ENCODE measurements at places on chromosomes 11 and 22.
A peak's percentile ranks its signal among the peaks of the same experiment; 100 is the strongest.

DNA sequence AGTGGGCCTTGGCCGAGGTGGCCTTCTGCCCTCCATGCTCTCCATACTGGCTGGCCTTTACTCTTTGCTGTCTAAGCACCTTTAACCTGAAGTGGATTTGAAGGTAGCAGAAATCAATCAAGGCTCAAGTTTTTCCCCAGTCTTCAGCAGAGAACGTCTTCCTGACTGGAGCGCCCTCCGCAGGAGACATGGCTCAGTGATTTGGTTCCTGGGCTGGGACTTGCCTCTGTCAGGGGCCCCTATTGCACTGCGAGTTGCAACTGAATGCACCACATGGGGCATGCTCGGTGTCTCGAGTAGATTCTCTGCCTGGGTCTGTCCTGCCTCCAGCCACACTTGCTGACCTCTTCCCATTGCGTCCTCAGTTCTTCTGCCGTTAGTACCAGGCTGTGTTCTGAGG is 79.6 kb downstream of the BMAL1 start:
- no peaks in the 10 kb centered on the region for H3K27me3 ChIP-seq
- H3K36me3 ChIP-seq = peaks cover 80% of the 10 kb centered on the region
- no peak for DNase-seq
- no peak overlapping the region for H3K4me3 ChIP-seq
- H3K4me1 ChIP-seq = no peaks in the 10 kb centered on the region

GRCh38 chr11:3245071-3245470 is 12.9 kb upstream of the MRGPRE start:
- no peaks in the 10 kb centered on the region for H3K4me1 ChIP-seq
- no peak overlapping the region for H3K4me3 ChIP-seq
- peaks cover 6% of the 10 kb centered on the region for H3K27me3 ChIP-seq
- H3K27ac ChIP-seq = no peak overlapping the region

DNA sequence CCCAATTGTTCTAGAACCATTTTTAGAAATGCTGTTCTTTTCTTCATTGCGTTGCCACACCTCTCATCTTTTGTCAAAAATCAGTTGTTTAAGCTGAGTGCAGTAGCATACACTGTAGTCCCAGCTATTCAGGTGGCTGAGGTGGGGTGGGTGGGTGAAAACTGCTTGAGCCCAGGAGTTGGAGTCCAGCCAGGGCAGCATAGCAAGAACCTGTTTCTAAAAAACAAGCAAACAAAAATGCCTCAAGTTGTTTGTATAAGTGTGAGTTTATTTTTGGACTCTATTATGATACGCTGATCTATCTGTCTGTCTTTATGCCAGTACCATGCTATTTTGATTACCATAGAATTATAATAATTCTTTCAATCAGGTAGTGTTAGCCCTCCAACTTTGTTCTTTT is 62.5 kb upstream of the RRM1 start:
- no peak overlapping the region for H3K4me3 ChIP-seq
- H3K4me1 ChIP-seq = peaks cover 9% of the 10 kb centered on the region

DNA sequence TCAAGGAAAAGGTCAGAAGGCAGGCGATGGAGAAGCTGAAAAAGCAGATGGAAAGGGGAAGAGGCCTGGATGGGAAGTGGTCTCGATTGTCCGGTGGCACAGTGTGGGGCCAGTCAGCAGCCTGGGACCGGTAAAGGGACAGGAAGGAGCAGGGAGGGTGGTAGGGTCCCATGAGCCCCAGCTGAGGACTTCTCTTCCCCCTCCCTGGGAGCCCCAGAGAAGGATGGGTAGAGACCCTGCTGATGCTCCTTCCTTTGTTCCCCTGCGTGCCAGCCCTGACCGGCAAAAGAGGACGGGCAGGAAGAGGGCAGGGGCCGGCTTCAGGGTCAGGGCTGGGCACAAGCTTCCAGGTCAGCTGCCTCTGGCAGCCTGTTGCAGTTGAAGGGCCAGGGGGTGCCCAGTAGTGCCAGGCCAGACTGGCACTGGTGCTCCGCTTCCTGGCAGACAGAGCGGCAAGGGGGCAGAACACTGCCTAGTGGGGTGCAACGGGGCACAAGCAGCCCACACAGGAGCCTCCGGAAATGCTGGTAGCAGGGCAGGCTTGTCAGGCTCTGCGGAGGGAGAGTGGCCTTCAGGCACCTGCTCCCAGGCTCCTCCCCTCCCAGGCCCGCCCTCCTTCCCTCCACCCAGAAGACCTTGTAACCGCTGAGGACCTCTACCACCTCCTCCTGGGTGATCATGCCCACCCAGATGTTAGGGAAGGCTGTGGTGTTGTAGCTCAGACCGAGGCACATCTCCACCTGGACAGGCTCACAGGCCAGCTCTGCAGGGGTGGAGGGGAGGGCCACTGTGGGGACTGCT is 739 bp upstream of the C1QTNF5 start:
- no peak overlapping the region for H3K27ac ChIP-seq
- no peak for DNase-seq
- peaks cover 3% of the 10 kb centered on the region for H3K36me3 ChIP-seq
- peak overlapping the region; percentile 25 for H3K4me3 ChIP-seq
- H3K27me3 ChIP-seq = peaks cover 40% of the 10 kb centered on the region
- peaks cover 21% of the 10 kb centered on the region for H3K4me1 ChIP-seq

- no peak for DNase-seq
- no peaks in the 10 kb centered on the region for H3K4me1 ChIP-seq
- H3K4me3 ChIP-seq = no peak overlapping the region
- peaks cover 25% of the 10 kb centered on the region for H3K36me3 ChIP-seq
- no peaks in the 10 kb centered on the region for H3K27me3 ChIP-seq
Measured at GRCh38 chr11:18371279-18371678, 23.1 kb upstream of the LDHA start.

DNA sequence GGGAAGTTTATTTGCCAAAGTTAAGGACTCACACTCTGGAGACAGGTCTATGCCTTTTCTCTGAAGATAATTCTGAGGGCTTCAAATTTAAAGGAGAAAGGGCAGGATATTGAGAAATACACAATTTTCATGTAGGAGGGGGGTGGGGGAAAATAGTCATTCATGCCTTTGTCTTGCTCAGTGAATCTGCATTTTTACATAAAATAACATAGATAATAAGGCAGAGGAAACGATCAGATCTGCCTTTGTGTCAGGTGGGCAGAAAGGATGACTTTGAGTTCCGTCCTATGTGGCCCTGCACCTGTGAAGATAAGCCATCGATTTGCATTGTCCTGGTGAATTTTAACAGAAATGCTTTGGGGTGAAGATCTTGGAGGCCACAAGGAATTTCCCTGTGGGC is 76.8 kb downstream of the SC5D start:
- H3K27me3 ChIP-seq = no peaks in the 10 kb centered on the region
- H3K36me3 ChIP-seq = no peaks in the 10 kb centered on the region
- H3K4me3 ChIP-seq = no peak overlapping the region
- no peak overlapping the region for H3K27ac ChIP-seq
- peaks cover 75% of the 10 kb centered on the region for H3K4me1 ChIP-seq

DNA sequence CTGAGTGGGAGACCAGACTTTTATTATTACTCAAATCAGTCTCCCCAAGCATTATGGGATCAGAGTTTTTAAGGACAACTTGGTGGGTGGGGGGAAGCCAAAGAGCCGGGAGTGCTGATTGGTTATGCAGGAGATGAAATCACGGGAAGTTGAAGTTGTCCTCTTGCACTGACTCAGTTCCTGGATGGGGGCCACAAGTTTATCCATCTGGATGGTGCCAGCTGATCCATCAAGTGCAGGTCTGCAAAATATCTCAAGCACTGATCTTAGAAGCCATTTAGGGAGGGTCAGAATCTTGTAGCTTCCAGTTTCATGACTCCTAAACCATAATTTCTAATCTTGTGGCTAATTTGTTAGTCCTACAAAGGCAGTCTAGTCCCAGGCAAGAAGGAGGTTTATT is 53.5 kb upstream of the LMO1 start:
- H3K4me1 ChIP-seq = no peaks in the 10 kb centered on the region
- H3K27ac ChIP-seq = no peak overlapping the region
- H3K4me3 ChIP-seq = no peak overlapping the region
- peaks cover 17% of the 10 kb centered on the region for H3K27me3 ChIP-seq

DNA sequence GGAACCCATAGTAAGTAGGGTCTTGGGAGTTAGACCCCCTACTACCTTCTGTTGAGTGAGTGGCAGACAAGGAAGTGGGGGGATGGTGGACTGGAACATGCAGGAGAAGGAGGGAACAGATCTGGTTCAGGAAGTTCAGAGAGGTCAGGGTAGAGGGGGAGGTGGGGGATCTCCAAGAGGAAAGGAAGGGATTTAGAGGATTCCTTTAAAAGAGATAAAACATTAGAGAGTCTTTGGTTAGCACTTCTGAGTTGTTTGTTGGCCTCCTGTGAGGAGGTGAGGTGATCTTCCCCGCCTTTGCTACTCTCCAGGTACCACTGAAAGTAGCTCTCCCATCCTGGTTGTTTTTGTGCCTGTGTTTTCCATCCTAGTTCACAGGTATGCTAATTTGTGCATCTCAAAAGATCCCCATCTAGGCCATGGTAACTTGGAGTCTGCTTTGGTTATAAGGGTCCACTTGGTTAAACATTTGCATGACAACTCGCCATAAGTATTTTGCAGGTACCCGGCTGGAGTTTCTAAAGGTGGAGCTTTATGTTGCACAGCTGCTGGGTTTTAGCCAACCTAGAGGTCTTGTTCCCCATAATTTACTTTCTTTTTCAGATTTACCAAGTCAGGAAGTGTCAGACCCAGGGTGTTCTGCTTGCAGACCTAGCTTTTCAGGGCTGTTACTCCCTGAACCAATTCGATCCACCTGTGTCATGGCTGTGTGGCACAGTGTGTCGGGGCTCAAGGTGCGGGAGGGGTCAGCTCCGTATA is 79.3 kb upstream of the SORL1 start:
- peak overlapping the region; percentile 72 for H3K27ac ChIP-seq
- peak; percentile 29 for DNase-seq
- no peaks in the 10 kb centered on the region for H3K27me3 ChIP-seq

GRCh38 chr22:41511521-41511968 is 32.7 kb downstream of the POLR3H start:
- no peak overlapping the region for H3K27ac ChIP-seq
- no peaks in the 10 kb centered on the region for H3K27me3 ChIP-seq
- no peak for DNase-seq
- H3K4me1 ChIP-seq = no peaks in the 10 kb centered on the region

DNA sequence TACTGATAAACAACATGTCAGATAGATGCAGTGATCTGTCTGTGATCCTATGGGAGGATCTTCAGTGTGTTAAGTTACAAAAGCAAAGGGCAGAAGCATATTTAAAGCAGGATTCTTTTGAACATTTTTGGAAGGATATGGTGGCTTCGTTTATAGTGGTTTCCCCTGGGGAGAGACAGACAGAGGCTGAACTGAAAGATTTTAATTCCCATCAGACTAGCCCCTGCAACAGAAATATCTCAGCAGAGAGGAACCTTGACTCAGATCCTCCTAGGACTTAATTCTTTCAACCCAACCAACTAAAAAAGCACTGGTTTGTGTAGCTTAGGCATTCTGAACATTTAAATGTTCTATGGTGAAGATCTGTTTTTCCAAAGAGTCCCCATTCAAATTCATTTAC is 5.7 kb downstream of the CLTCL1 start:
- H3K36me3 ChIP-seq = no peaks in the 10 kb centered on the region
- H3K27me3 ChIP-seq = peaks cover 10% of the 10 kb centered on the region
- no peak for DNase-seq

DNA sequence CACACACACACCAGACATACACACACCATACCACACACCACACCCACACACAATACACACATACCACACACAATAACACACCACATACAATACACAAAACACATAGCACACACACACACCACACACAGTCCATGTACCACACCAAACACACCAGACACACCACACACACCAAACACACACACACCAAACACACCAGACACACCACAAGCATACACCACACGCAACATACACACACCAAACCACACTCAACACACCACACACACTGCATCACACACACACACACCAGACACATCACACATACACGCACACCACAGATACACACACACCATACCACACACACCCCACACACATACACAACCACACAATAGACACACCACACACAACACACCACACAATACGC is 54.8 kb downstream of the IGSF9B start:
- H3K36me3 ChIP-seq = no peaks in the 10 kb centered on the region
- H3K27ac ChIP-seq = no peak overlapping the region
- H3K4me1 ChIP-seq = peaks cover 12% of the 10 kb centered on the region
- peaks cover 3% of the 10 kb centered on the region for H3K27me3 ChIP-seq
- H3K4me3 ChIP-seq = no peak overlapping the region

DNA sequence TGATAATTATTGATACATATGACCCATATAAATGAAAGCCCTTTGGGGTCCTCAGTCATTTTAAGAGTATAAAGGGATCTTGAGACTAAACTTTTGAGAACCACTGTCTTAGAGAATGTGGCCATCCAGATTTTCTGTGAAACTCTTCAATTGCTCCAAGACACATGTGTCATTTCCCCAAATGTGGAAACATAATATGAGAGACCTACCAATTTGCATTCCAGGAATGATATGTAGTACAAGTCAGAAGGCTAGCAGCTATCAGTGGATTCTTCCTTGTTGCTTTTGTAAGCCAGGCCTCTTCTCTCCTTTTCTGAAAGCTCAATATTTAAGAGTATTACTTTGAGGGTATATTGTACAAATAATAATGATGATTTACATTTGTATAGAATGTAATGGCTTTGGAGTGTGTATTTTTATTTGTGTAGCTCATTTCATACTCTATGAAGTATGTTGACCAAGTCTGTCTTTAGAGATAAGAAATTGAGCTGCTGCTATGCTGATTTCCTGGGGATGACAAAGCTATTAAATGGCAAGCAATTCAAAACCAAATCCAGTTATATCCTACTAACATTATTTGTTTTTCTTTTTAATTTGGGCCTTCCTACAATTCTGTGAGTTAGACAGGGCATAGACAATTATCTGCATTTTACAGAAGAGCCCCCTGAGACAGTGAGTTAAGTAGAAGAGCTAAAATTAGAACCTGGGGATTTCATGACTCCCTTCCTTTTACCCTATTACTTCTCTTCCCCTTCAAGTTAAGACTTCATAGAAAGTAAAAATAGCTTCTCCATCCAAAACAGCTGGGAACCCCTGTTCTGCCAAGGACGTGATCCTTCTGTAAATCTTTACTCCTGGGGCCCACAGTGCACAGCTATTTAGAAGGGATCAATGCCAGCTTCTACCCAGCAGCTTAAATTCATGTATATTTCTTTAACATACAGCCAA is 131.9 kb downstream of the WNT11 start:
- H3K27me3 ChIP-seq = no peaks in the 10 kb centered on the region
- peaks cover 47% of the 10 kb centered on the region for H3K36me3 ChIP-seq
- peak overlapping the region; percentile 49 for H3K4me3 ChIP-seq
- no peak for DNase-seq
- peak overlapping the region; percentile 75 for H3K27ac ChIP-seq

DNA sequence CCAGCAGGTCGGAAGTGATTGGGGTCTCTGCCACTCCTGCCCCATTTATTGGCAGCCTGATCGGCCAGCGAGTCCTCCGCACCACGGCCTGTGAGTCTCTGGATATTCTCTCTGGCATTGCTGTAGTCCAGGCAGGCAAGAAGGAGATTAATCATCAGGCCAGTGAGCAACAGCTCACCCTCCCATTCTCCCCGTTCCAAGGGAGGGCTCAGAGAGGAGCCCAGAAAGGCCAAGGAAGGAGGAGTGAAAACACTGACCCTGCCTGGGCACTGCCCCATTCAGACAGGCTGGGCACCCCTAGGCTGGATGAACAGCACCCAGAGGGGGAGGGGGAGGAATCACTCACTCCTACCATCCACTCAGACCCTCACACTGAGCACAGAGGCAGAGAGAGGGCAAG is 3.1 kb downstream of the SAA2 start:
- H3K36me3 ChIP-seq = no peaks in the 10 kb centered on the region
- H3K4me1 ChIP-seq = peaks cover 15% of the 10 kb centered on the region
- no peak overlapping the region for H3K4me3 ChIP-seq

GRCh38 chr11:58905721-58906547 is 33.4 kb upstream of the GLYATL1 start:
- H3K36me3 ChIP-seq = no peaks in the 10 kb centered on the region
- peaks cover 68% of the 10 kb centered on the region for H3K27me3 ChIP-seq
- peaks cover 26% of the 10 kb centered on the region for H3K4me1 ChIP-seq
- H3K27ac ChIP-seq = no peak overlapping the region
- H3K4me3 ChIP-seq = no peak overlapping the region

All from activated B cell treated with CpG ODN at 0.5 μM for 24 hours (primary cell).